Upper lobe of right lung (tissue), 1 donor: ENCODE measurements at places on chromosomes 4 and X.

GRCh38 chr4:5024673-5025072 is 5.4 kb upstream of the CYTL1 start:
- H3K4me3 ChIP-seq, result no peak overlapping the region
- no peaks in the 10 kb centered on the region for H3K36me3 ChIP-seq
- no peaks in the 10 kb centered on the region for H3K27me3 ChIP-seq
- H3K4me1 ChIP-seq, result no peaks in the 10 kb centered on the region
- no peak overlapping the region for H3K27ac ChIP-seq
- DNase-seq, result no peak

DNA sequence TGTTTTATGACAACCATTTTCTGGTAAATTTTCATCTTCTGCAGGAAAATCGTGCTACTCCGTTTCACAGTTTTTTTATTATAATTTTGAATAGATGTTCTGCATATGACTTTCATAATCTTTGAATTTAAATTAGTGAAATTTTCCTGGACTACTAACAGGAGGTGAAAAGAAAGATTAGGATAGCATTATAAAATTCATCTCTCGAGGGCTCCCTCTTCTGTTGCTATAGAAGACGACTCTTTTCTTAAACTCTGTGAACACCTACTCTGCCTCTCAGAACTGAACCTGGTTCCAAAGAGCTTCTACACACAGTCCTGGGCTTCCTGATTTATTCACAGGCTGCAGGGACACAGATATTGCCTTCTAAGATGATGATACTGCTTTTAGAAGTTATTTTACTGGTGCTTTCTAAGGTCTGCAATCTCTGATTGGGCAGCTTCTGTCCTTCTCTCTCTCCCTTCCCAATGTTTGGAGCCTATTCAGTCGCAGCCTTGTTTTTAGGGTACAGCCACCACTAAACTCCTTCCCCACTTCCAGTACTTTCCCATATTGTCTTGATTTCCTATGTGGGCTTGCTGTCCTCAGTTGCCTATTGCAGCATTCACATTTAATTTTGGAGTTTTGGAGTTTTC is 10.1 kb upstream of the SAP30 start:
- no peak overlapping the region for H3K4me3 ChIP-seq
- no peaks in the 10 kb centered on the region for H3K36me3 ChIP-seq
- H3K27me3 ChIP-seq, result no peaks in the 10 kb centered on the region
- no peaks in the 10 kb centered on the region for H3K4me1 ChIP-seq
- DNase-seq, result no peak

- H3K36me3 ChIP-seq, result no peaks in the 10 kb centered on the region
- H3K27ac ChIP-seq, result no peak overlapping the region
- no peaks in the 10 kb centered on the region for H3K27me3 ChIP-seq
- DNase-seq, result no peak
- no peak overlapping the region for H3K4me3 ChIP-seq
These were observed 145.7 kb downstream of the AMMECR1 start for GRCh38 chrX:110172215-110172614.

- H3K4me1 ChIP-seq, result peaks cover 30% of the 10 kb centered on the region
- H3K36me3 ChIP-seq, result no peaks in the 10 kb centered on the region
- H3K27ac ChIP-seq, result peak overlapping the region; percentile 83
- no peak for DNase-seq
These were observed 646 bp downstream of the TIGD4 start for GRCh38 chr4:152778656-152779512.

GRCh38 chr4:181793096-181793495 is 450.1 kb upstream of the TENM3 start:
- DNase-seq, result no peak
- H3K27me3 ChIP-seq, result no peaks in the 10 kb centered on the region
- H3K27ac ChIP-seq, result no peak overlapping the region
- H3K4me3 ChIP-seq, result no peak overlapping the region
- no peaks in the 10 kb centered on the region for H3K36me3 ChIP-seq
- no peaks in the 10 kb centered on the region for H3K4me1 ChIP-seq

- no peak overlapping the region for H3K4me3 ChIP-seq
- DNase-seq, result peak; percentile 58
- no peaks in the 10 kb centered on the region for H3K4me1 ChIP-seq
- H3K27ac ChIP-seq, result no peak overlapping the region
- peaks cover 6% of the 10 kb centered on the region for H3K27me3 ChIP-seq
These were observed 83.1 kb downstream of the FAM53A start for GRCh38 chr4:1600811-1601532.

GRCh38 chrX:67587946-67588624 is 44.3 kb downstream of the AR start:
- DNase-seq, result no peak
- no peak overlapping the region for H3K27ac ChIP-seq
- H3K27me3 ChIP-seq, result no peaks in the 10 kb centered on the region
- no peaks in the 10 kb centered on the region for H3K4me1 ChIP-seq
- no peaks in the 10 kb centered on the region for H3K36me3 ChIP-seq
- H3K4me3 ChIP-seq, result no peak overlapping the region

DNA sequence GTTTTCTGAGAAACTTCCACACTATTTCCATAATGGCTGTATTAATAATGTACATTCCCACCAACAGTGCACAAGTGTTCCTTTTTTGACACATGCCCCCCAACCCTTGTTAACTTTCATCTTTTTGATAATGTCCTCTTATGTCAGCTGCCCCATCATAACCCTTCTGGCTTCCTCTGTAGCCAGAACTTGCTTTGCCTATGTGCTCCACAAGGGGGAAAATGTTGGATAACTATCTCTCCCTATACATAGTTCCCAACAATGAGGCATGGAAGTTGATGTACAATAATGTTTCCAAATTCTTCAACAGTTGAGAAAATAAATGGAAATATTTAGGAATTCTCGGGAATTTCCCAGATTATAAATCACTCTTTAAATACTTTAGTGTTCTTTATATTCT is 142.9 kb downstream of the ASB9 start:
- no peaks in the 10 kb centered on the region for H3K36me3 ChIP-seq
- no peak overlapping the region for H3K4me3 ChIP-seq

DNA sequence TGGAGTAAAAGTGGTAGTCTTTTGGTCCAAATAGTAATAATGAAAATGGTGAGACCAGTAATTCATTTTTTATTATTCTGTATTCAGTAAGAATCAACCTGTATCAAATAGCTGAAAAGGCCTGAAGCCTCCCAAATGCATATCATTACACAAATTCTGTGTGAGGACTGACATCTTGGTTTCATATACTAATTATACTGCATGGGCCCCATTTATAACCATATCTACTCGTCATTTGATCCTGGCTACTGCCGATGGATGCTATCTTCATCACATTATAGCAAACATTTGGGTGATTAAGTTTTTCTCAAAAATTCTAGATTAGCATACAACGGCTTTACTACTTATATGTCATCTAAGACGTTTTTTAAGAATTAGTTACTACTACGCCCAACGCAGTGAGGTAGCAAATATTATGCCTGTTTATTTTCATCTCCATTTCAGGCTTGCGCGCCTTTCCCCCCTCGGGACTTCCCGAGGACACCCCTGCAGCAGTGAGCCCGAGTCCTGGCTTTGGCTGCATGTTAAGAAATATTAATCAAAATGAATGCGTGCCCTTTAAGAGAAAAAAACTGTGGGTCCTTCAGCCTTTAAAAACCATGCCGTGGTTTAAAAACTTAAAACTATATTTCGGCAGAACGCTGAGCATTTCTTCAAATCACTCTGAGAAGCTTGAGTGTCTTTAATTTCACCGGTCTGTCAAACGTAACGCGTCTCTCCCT is 814 bp upstream of the MMAA start:
- DNase-seq, result no peak
- peak overlapping the region; percentile 81 for H3K4me3 ChIP-seq
- peaks cover 6% of the 10 kb centered on the region for H3K4me1 ChIP-seq
- no peaks in the 10 kb centered on the region for H3K27me3 ChIP-seq
- peak overlapping the region; percentile 96 for H3K27ac ChIP-seq
- H3K36me3 ChIP-seq, result no peaks in the 10 kb centered on the region

- H3K27ac ChIP-seq, result no peak overlapping the region
- H3K4me1 ChIP-seq, result no peaks in the 10 kb centered on the region
- no peak overlapping the region for H3K4me3 ChIP-seq
- no peak for DNase-seq
These were observed 134.5 kb upstream of the TAPT1 start for GRCh38 chr4:16360694-16361262.

GRCh38 chrX:104430072-104430741 is 135.8 kb upstream of the IL1RAPL2 start:
- no peak for DNase-seq
- H3K4me3 ChIP-seq, result no peak overlapping the region
- H3K27ac ChIP-seq, result no peak overlapping the region

DNA sequence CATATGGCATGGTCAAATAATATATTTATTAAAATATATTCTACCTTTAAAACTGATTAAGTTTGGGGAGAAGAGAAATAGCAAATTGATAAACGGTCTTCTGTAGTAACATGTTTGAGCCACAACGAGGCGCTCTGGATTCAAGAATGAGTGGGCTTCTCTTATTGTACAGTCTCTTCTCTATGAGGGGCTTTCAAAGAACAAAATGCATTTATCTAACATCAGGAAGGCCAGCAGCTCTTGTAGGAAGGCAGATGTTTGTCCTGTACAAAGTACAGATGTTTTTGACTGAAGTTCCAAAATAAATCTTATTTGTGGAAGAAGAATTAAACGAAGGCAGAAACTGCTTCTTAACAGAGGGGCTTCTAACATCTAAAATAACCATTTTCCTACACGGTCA is 153.6 kb downstream of the RASL11B start:
- no peak overlapping the region for H3K27ac ChIP-seq
- no peak overlapping the region for H3K4me3 ChIP-seq
- no peak for DNase-seq
- no peaks in the 10 kb centered on the region for H3K27me3 ChIP-seq

- no peak overlapping the region for H3K4me3 ChIP-seq
- no peaks in the 10 kb centered on the region for H3K27me3 ChIP-seq
- no peaks in the 10 kb centered on the region for H3K36me3 ChIP-seq
- H3K4me1 ChIP-seq, result no peaks in the 10 kb centered on the region
- no peak overlapping the region for H3K27ac ChIP-seq
These were observed 44.3 kb upstream of the FAM47C start for GRCh38 chrX:36963852-36964251.

GRCh38 chr4:147586637-147587036 is 30.6 kb upstream of the TMEM184C start:
- DNase-seq, result no peak
- H3K4me3 ChIP-seq, result no peak overlapping the region
- H3K4me1 ChIP-seq, result peaks cover 6% of the 10 kb centered on the region
- H3K27ac ChIP-seq, result no peak overlapping the region
- H3K36me3 ChIP-seq, result no peaks in the 10 kb centered on the region

- H3K27ac ChIP-seq, result peak overlapping the region; percentile 36
- DNase-seq, result no peak
- no peaks in the 10 kb centered on the region for H3K27me3 ChIP-seq
- peak overlapping the region; percentile 45 for H3K4me3 ChIP-seq
These were observed 136.0 kb downstream of the FAM53A start for GRCh38 chr4:1547856-1548826.

DNA sequence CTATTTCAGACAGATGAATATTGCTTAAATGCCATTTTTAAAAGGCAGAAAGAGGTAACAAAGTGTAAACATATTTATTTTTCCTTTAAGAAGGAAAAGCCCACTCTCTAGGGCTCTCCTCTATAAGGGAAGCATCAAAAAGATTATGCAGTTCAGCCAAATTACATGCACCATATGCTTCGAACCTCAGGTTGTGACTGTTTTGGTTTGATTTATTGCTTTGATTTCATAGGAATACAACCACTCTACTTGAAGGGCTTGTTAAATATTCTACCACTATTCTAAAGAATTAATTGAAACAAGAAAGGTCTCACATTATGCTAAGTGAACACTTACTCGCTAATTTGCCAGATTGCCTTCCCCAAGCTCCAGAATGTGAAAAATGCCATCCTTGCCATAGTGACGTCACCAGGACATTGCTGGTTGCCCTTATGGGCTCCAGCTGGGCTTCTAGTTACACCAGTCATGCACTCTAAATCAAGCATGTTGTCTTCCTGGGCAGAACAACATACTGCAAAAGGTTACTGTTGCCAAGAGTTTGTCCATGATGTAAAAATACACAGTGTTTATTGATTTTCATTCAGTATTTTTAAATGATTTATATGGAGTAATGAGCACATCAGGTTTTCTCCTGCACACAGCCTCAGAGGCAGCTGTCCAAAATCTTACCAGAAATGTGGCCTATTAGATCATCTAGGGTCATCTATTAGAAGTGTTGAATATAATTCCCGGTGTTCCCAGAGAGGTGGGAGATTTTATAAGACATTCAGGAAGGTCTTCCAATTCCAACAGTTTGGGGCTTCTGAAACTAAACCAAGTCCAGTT is 164.4 kb upstream of the RAPGEF2 start:
- no peak overlapping the region for H3K4me3 ChIP-seq
- no peaks in the 10 kb centered on the region for H3K27me3 ChIP-seq
- H3K36me3 ChIP-seq, result no peaks in the 10 kb centered on the region
- DNase-seq, result no peak
- H3K27ac ChIP-seq, result no peak overlapping the region
- H3K4me1 ChIP-seq, result no peaks in the 10 kb centered on the region

- H3K4me3 ChIP-seq, result no peak overlapping the region
- H3K27ac ChIP-seq, result peak overlapping the region; percentile 33
- H3K27me3 ChIP-seq, result no peaks in the 10 kb centered on the region
- H3K4me1 ChIP-seq, result no peaks in the 10 kb centered on the region
- DNase-seq, result no peak
These were observed 59.5 kb upstream of the KDR start for GRCh38 chr4:55184600-55185523.

DNA sequence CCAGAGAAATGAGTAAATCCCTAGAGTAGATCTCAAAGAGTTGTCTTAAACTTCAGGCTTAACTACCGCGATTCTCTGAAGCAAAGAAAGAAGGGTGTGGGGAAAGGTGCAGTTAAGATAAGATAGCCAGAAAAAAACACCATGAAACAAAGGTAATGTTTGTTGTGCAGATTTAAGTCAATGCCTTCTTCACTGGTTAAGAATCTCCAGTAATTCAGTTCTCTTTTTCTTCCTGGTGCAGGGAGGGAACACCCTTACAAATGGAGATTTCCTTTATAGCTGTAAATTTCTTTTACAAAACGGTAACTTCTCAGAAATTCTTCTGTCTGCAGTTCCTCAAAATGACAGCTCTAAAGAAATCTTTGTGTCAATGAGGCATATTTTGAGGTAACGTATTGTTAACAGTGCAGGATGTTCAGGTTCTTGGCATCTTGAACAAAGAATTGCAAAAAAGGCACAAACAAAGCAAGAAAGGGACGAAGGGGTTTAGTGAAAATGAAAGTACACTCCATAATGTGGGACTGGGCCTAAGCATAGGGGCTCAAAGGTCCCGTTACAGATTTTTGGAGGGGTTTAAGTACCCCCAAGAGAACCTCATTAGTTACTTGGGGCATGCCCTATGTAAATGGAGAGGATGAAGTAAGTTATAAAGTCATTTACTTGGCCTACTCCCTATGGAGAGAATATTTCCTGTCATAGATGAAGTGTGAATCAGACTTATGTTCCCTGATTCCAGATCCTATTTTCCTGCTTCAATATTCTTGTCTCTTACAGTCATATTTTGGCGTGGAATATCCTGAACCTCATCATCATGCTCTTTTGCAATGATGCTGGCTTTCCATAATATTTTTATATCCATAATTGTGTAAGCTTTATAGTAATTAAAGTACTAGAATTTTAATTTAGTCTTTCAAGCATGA is 492.0 kb downstream of the PCDH11X start:
- H3K27me3 ChIP-seq, result no peaks in the 10 kb centered on the region
- no peak overlapping the region for H3K27ac ChIP-seq
- H3K4me1 ChIP-seq, result no peaks in the 10 kb centered on the region
- H3K4me3 ChIP-seq, result no peak overlapping the region
- H3K36me3 ChIP-seq, result no peaks in the 10 kb centered on the region

GRCh38 chrX:47706575-47706974 is 47.6 kb upstream of the UXT start:
- no peak for DNase-seq
- H3K27ac ChIP-seq, result no peak overlapping the region
- no peaks in the 10 kb centered on the region for H3K4me1 ChIP-seq
- H3K36me3 ChIP-seq, result no peaks in the 10 kb centered on the region
- H3K27me3 ChIP-seq, result no peaks in the 10 kb centered on the region
- H3K4me3 ChIP-seq, result no peak overlapping the region
